ENCODE measurements at places on chromosomes 1 and 21.

GRCh38 chr1:93690921-93691789 lies 9.5 kb upstream of the BCAR3 start:
- no peak for DNase-seq

DNA sequence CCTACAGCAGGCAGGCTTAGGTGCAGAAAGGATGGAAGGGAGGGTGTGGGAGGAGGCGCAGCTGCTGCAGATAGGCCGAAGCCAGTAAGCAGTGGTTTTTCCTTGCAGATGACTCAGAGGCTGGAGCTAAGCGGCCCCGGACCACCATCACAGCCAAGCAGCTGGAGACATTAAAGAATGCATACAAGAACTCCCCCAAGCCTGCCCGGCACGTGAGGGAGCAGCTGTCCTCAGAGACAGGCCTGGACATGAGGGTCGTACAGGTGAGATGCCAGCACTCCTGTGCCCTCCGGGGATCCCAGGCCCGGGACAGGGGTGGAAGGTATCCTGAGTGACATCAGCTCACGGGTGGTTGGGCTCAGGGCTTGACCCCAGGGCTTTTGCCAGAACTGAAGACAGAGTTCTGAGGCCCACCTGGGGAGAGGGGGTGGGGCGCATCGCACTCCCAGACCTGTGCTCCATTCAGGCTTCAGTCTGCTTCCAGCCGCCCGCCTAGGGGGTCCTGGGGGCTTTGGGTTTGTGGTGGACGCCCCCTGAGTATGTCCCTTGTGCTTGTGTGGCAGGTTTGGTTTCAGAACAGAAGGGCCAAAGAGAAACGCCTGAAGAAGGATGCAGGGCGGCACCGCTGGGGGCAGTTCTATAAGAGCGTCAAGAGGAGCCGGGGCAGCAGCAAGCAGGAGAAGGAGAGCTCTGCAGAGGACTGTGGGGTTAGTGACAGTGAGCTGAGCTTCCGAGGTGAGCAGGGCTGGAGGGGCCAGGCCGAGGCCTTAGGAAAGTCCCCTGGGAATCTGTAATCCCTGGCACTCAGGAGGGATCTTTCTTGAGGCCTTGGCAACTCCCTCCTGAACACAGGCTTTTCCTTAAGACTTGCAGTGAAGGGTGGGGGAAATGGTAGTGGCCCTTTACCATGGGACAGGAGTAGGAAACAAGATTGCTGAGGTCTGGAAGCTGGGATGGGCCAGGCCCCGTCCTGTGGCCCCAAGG lies 41.5 kb downstream of the LHX4 start:
- no peak for DNase-seq

DNA sequence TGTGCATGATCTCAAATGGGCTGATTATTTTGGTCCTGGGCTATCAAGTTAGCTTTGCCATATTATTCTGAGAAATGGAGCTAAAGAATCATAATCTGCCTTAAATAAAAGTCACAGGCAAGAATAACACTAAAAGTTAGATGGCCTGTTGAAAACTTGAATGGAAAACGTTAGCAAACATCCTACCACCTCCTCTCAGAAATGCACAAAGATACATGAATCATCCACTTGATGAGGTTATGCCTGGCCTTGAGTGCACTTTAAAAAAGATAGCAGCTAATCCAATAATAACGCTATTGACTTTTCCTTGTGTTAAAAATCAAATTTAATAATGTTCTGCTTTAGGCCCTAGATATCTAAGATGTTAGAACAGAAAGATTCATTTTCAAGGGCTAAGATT lies 108.0 kb downstream of the KCNJ6 start:
- DNase-seq, result no peak

GRCh38 chr1:26553942-26554682 lies 24.6 kb downstream of the RPS6KA1 start:
- DNase-seq, result no peak

- DNase-seq, result no peak
These were observed 25.3 kb upstream of the FAAH start for GRCh38 chr1:46368791-46369190.

DNA sequence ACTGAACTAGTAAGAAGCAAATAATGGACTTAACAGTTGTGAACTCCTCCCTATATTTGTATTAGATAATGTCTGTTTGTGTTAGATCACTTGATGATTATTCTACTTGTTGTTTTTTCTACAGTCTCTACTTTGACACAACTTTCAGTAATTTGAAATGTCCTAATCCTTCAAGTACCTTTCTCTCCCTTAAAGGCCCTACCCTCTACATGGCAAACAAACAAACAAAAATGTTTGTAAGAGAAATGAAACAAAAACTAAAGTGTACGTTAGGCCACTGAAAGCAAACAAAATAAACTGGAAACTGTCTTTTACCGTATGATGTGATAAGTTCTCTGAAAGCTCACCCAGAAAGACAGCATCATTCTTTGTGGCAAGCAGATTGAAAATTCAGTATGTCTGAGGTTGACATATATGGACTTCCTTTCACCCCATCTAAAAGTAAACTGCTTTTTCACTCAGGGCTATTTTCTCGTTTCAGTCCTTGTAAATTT lies 255.9 kb upstream of the SNX7 start:
- DNase-seq, result no peak

- no peak for DNase-seq
These were observed 47.9 kb downstream of the MACO1 start for GRCh38 chr1:25478633-25479032.

GRCh38 chr1:223731133-223731770 lies 18.9 kb downstream of the CAPN2 start:
- DNase-seq, result no peak

DNA sequence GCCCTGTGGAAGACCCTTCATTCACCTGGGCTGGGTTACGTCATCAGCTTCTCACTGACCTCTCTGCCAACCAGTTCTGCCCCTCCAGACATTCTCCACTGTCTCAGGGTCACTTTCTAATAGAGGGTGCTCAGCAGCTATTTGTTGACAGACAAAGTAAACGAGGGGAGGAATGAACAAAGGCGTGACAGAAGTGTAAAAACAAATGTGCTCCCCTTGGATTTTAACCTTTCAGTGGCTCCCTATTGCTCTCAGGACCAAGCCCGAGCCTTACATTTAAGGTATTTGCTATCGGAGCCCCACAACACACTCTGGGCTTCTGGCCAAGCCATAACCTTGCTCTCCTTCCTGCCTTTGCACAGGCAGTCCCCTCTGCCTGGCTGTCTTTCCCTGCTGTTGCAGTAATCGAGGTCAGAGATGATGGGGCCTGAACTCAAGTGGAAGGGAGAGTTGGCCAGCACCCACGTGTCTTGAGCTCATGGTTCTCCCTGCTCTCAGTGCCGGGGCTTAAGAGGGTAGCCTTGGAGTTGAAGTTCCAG lies 9.3 kb upstream of the MARCKSL1 start:
- DNase-seq, result no peak

DNA sequence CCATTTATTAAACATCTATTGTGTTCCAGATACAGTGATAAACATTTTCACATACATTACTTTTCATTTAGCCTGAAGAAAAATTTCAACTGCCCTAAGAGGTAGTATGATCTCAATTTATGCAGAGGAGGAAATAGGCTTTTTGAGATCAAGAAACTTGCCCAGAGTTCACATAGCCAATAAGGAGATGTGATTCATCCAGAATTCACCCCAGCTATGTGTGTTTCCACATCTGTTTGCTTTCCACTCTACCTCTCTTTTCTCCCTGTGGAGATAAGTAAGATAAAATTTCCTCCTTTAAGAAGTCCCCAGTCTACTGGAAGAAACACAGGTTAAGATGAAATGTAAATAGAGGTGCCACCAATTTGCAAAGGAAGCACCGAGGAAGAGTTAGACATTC lies 199.7 kb upstream of the C8B start:
- no peak for DNase-seq

- DNase-seq, result no peak
These were observed 36.8 kb downstream of the MAB21L3 start for GRCh38 chr1:116147972-116148371.

GRCh38 chr1:245856944-245857531 lies 650.0 kb downstream of the SMYD3 start:
- DNase-seq, result no peak

DNA sequence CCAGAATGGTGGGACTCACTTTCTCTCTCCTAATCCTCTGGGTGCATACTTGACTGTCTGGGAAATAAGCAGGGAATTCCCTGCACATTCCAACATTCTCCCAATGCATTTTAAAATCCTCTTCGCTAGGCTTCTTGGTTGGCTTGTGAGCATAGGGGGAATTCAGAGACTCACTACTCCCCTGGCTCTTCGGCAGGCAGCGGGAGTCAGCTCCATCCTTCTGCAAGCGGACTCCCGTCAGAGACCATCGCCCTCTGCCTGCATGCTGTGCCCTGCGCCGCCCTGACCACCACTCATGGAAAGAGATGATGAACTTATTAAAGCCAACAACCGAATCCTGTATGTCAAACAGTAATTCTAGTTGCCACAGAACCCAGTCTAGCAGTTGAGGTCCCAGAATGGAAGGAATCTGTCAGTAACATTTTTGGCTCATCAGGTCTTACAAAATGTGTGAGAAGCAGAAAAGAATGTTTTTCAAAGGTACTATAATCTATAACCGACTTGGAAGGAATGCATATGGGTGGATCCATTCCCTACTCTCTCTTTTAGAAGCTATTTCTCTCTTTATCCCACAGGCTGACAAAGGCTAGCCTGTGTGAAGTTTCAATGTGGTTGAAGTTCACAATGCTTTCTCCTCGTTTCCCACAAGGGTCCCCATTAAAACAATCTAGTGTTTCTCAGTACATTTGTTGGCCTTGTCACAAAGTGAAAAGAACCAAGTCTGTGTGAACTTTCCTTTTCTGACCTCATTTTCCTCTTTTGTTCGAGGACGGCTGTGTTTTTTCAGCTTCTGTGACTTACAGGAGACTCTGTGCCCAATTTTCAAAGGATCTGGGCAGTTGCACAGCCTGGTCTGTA lies 119.1 kb upstream of the ADAR start:
- no peak for DNase-seq

DNA sequence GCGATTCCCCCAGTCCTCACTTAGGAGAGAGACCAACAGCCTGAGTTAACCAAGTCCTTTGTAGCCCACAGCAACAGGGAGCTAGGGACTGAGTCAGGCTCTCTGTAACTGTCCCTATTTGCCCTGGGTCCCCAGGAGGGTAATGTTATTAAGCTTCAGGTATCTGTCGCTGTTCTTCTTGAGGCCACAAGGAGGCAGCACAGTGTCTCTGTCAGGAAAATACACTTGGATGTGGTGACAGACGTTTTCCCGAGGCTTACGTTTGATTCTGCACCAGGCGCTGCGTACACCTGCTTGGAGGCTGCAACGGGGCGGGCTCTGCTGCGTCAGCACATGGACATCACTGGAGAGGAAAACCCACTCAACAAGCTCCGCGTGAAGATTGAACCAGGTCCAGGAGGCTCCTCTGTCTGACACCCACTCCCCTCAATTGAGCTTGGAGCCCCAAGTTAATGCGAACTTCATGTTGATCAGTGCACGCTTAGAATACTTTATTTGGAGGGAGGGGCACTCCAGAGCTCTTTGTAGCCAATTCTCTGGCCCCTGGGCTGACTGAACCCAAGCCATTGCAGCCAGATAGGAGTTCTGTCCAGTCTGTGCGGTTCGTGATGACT lies 10.7 kb upstream of the ELF3 start:
- no peak for DNase-seq
